ENCODE measurements at places on chromosomes 3 and 15. TPM values are rescaled to one million over a fixed set of nuclear protein-coding genes. Genes with fewer than 3 reads are reported as not detected.

GRCh38 chr3:78907367-78907766 lies 860.4 kb downstream of the ROBO1 start:
- no peak for DNase-seq

- DNase-seq: no peak
Observed at GRCh38 chr15:89542369-89542768, 32.9 kb upstream of the TICRR start.

GRCh38 chr3:195384952-195385351 lies 57.9 kb downstream of the ACAP2 start:
- no peak for DNase-seq

DNA sequence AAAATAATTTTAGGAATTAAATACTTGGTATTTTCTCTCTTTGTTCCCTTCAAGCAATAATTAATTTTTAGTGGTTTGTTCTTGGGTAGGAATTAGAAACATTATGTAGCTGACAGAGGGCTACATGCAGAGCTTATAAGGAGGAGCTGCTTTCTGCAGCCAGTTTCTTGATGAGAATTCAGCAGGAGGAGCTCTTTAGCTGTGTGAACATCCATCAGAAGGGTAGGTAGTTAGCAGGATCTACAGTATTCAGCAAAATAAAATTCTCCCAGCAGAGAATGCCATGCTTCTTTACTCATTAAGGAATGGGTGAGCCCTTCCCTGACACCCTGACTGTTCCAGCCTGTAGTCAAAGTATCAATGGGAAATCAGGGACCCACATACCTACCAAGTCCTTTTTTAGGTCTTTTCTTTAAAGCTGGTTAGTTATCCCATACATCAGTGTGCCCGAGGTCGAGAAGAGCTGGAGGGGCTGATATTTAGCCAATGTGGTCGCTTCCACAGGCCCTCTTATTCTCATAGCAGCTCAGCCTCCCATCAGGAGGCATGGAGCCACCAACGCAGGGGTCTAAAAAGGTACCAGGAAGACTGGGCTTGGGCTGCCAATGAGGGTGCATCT lies 54.0 kb downstream of the KCNAB1 start:
- DNase-seq: no peak

Gene ZNF80
- 1.1 TPM for total RNA-seq
